HuH-7.5 (cell line): ENCODE measurements at places on chromosomes 6 and 20.

- DNase-seq: no peak
Observed at GRCh38 chr20:52446421-52447224, 255.0 kb upstream of the ZFP64 start.

GRCh38 chr6:158565482-158566040 is 5.7 kb downstream of the TMEM181 start:
- no peak for DNase-seq

DNA sequence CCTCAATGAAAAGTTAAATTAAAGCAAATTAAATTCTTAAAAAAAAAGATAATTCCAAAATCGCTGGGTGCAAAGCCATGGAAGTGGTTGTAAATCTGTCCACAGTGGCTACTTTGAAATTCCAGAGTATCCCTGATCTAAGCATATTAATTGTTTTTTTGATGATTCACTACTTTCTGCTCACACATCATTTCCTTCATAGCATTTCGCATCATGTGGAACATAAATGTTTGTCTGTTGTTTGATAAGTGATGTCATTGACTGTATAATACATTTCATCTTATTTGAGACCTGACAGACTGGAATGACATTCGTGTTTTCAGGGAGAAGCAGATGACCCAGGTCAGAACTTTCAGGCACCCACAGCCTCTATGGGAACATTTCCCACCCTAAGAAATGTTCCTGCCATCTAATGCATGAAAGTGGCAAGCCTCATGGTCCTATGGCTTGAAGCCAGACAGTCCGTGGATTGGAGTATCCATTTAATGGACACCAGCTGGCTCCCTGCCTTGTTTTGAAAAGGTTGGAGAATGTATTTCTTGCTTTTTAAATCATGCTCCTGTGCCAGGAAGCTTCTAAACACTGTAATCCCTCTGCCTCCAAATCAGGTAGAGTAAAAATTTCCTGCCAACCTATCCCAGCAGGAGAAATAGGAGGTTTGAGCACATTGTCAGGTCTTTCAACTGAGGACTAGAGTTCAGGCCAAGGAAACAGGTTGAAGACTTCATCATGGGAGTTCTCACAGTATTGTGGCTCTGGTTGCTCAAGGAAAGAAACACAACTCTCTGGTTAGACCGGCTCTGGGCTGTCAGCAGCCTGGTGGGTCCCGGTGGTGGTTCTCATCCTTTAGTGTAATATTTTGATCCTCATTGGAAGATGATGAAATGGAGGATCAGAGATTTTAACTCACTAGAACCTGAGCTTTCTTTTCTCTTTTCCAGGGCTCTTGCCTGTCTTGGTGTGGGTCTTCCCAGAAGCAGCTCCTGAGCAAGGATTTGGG is 157.9 kb downstream of the SLC24A3 start:
- DNase-seq: no peak

DNA sequence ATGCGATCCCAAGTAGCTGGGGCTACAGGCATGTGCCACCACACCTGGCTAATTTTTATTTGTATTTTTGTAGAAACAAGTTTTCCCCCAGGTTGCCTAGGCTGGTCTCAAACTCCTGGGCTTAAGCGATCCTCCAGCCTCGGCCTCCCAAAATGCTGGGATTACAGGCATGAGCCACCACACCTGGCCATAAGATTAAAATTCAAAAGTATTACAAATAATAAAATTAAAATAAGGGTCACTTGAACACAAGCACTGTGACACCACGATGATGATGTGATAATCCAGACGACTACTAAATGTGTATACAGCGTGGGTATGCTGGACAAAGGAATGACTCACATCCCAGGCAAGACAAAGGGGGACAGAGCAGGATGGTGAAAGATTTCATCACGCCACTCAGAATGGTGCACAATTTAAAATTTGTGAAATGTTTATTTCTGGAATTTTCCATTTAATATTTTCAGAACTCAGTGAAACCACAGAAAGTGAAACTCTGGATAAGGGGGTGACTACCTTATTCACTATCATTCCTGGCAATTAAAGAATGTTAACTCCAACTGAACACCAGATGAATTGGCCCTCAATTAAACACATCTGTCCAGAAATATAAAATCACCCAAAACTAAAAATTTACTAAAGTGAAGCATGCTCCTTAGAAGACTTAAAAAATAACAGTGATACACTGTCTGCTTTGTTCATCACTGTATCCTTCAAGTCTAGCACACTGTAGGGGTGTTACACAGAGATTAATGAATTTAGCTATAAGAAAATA is 13.1 kb downstream of the B4GALT5 start:
- DNase-seq: no peak

GRCh38 chr20:50469176-50469723 is 40.9 kb upstream of the PTPN1 start:
- no peak for DNase-seq
